ENCODE measurements at places on chromosomes 16 and 17. TPM values are rescaled to one million over a fixed set of nuclear protein-coding genes. Genes with fewer than 3 reads are reported as not detected.

Gene ITGB3
- 21.0 TPM for total RNA-seq

DNA sequence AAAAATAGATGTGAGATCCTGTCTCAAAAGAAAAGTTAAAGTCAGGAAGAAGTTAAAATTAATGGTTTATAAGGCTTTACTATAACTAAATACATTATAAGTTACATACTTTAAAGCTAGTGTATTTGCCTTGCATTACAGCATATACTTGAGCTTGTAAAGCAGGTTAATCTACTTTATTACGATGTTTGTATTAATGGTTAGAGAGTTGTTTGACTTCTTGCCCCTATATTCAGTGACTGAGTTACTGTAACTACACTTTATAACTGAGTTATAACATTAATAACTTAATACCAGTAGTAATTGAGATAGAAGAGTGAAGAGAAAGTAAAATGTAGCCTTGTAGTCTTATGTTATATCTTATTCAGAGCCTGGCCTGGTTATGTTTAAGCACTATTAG, 22.9 kb downstream of the CLTC start:
- H3K27ac ChIP-seq: no peak overlapping the region
- H3K4me1 ChIP-seq: peaks cover 40% of the 10 kb centered on the region
- H3K27me3 ChIP-seq: no peaks in the 10 kb centered on the region
- H3K36me3 ChIP-seq: peaks cover 34% of the 10 kb centered on the region
- DNase-seq: peak; percentile 57
- H3K4me3 ChIP-seq: no peak overlapping the region

Gene HLF
- total RNA-seq: 12.9 TPM

Gene VAMP2
- 44.3 TPM for total RNA-seq

- H3K36me3 ChIP-seq: no peaks in the 10 kb centered on the region
- no peak for DNase-seq
- no peaks in the 10 kb centered on the region for H3K27me3 ChIP-seq
- H3K4me1 ChIP-seq: no peaks in the 10 kb centered on the region
Observed at GRCh38 chr16:48850097-48850770, 240.3 kb upstream of the N4BP1 start.

DNA sequence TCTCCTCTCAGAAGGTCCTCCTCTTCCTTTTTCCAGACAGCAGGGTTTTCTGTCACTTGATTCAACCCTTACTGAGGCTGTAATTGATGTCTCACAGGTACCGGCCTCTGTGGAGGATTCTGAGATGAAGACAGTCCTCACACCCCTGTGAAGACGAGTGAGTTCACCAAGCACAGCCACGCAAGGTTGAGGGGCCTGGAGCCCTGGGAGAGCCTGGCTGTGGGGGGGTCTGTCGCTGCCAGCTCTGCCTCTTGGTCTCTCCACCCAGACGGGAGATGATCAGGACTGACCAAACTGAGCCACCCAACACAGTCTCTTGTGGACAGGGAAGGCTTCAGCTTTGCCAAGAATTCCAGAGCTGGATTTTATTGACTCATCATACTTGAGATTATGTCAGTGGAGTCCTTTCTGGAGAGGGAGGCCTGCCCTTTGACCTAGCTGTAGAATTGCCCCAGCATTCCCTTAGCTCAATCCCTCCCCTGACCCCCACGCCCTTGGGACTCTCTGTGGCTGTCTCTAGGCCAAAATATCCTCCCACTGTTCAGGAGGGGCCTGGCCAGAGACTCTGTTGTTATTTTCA, 51.1 kb upstream of the CRHR1 start:
- H3K4me3 ChIP-seq: no peak overlapping the region
- no peak overlapping the region for H3K27ac ChIP-seq
- H3K4me1 ChIP-seq: no peaks in the 10 kb centered on the region
- H3K36me3 ChIP-seq: no peaks in the 10 kb centered on the region

DNA sequence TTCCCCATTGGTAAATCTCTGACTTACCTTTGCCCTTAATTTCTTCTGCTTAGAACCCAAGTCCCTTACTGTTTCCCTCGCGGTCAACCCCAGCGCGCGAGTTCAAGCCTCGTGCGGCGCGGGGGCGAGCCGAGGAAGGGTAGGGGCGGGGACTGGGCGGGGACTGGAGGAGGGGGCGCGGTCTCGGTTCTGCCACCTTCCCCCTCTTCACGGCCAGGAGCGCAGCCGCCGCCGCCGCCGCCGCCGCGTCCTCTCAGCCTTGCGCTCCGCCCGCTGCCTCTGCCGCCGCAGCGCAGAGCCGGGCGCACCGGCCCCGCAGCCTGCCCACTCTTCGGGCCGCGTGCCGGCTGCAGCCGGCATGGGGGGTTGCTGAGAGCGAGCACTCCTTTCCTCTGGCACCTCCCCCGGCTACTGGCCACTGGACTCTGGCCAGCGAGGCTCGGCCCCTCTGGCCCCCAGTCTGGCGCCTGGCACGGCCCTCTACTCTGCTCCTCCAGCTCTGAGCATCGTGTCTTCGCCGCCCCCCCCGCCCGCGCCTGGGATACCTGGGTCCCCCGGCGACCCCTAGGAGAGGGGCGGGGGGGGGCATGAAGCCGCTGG, at the start of gene RAPGEFL1:
Gene RAPGEFL1 (plus strand): TSS at position 196 of the 600 bp plus-strand sequence. CDS start 392 bp downstream, at position 588.
- peaks cover 57% of the 10 kb centered on the region for H3K4me1 ChIP-seq
- peak within 1 kb of the TSS; percentile 58 for H3K4me3 ChIP-seq
- peak; percentile 87 for DNase-seq

Gene ABCC11
- not detected for total RNA-seq

DNA sequence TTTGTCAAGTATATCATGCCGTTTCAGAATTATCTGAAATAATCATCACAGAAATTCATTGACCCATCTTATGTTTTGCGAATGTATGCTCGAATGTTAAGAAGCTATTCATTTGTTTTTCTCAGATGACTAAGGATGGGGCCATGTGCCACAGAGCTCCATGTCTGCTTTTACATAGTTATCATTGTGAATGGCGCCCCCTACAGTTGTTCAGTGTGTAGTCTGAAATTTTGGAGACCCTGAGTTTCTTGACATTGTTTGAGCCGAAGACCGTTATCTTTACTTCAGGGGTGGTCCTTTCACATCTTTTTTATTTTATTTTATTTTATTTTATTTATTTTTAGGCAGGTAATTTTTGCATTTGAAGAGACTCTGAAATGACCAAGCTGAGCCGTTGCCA, 972.0 kb upstream of the RBFOX1 start:
- H3K27me3 ChIP-seq: no peaks in the 10 kb centered on the region
- no peak overlapping the region for H3K4me3 ChIP-seq
- H3K36me3 ChIP-seq: no peaks in the 10 kb centered on the region
- no peak for DNase-seq

DNA sequence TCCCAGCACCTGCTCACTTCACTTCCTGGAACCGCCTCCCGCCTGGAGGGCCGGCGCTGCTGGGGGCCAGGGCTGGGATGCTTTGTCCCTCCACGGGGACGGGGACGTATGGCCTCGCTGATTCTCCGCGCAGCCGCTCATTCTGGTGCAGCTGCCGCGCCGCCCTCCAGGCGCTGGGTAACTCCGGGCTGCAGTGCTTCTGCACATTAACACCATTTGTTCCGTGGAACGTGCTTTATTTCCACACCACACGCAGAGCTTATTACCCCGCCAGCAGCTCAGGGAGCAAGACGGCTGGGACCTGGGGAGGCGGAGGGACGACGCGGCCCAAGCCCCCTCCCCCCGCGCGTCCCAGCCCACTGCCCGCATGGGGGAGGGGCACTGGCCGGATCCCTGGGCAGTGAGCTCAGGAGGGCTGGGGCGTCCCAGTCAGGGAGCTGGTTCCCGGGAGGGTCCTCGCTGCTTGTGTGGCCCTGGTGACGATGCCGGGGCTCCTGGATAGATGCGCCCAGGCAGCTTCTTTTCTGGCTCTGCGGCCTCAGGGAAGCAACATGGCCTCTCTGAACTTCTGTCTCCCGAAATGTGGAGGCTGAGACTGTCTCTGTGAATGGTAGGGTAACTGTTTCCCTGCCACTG, 45.4 kb upstream of the ACSF3 start:
- no peak overlapping the region for H3K4me3 ChIP-seq
- H3K4me1 ChIP-seq: peaks cover 19% of the 10 kb centered on the region
- DNase-seq: no peak
- H3K27me3 ChIP-seq: peaks cover 88% of the 10 kb centered on the region
- H3K36me3 ChIP-seq: no peaks in the 10 kb centered on the region

Gene SYCE1L
- total RNA-seq: not detected

DNA sequence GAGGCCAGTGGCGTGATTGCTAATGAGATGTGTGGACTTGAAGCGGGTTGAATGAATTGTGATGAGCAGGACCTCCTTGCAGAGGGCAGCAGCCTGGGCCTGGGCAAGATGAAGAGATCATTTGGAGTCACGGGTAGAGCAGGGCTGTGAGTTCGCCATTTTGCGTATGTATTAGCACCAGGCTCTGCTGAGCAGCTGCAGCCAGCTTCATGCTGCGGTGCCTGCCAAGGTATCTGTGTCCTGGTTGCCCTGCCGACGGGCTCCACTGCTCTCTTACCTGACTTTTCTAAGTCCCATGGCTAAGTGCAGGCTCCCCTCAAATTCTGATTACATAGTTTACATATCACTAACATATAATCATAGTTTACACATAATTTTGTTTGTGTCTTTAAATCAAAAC, 295.7 kb downstream of the SNX29 start:
- no peak for DNase-seq
- H3K27me3 ChIP-seq: no peaks in the 10 kb centered on the region
- no peaks in the 10 kb centered on the region for H3K4me1 ChIP-seq
- H3K27ac ChIP-seq: no peak overlapping the region

Gene MBTD1
- 46.0 TPM for total RNA-seq

Gene MILR1
- total RNA-seq: not detected

- H3K4me3 ChIP-seq: peak overlapping the region; percentile 39
- peak; percentile 97 for DNase-seq
- no peaks in the 10 kb centered on the region for H3K27me3 ChIP-seq
- H3K4me1 ChIP-seq: peaks cover 22% of the 10 kb centered on the region
Observed at GRCh38 chr17:16584273-16584995, 15.4 kb upstream of the ZNF287 start.

DNA sequence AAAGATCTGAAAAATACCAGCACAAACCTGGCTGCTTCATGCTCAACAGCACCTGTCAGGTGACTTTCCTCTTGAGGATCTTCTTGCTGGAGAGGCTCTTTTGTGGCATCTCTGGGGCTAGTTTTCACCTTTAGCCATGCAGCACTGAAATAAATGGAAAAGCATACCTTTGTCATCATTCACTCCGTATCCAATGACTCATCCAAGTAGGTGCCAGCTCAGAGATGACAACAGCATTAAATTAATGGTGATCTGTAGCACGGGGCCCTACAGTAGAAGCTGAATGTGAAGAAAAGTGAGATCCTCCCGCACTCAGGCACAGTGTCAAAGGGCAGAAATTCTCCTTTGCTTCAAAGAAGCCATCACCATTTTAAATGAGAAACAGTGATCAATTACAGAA, 32.2 kb downstream of the KIAA0753 start:
- no peak overlapping the region for H3K27ac ChIP-seq
- H3K27me3 ChIP-seq: no peaks in the 10 kb centered on the region
- H3K36me3 ChIP-seq: peaks cover 86% of the 10 kb centered on the region
- DNase-seq: no peak

GRCh38 chr17:38550661-38551060, 55.1 kb downstream of the SRCIN1 start:
- H3K27ac ChIP-seq: no peak overlapping the region
- DNase-seq: peak; percentile 74
- peaks cover 7% of the 10 kb centered on the region for H3K4me1 ChIP-seq
- no peak overlapping the region for H3K4me3 ChIP-seq
- no peaks in the 10 kb centered on the region for H3K36me3 ChIP-seq

Gene C17orf107
- not detected for total RNA-seq

DNA sequence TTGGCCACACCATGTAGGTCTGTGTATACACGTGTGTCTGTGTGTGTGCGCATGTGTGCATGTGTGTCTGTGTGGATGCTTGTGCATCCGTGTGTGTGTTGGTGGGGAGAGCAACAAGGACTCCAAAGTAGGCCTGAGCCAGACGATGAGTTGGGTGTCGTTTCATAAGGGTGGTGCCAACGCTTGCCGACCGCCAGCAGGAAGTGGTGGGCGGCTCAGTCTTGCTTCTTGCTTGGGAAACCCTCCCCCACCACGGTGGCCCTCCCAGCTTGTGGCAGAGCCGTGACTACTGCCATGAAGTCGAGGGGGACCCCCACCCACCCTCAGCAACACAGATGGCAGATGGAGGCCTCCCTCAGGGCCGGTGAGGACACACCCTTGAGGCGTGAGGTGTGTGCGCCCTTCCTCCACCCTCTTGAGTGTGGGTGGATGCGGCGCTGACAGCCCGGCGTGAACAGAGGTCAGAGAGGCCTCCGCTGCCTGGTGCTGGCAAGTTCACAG, 17.5 kb downstream of the SBK1 start:
- no peaks in the 10 kb centered on the region for H3K4me1 ChIP-seq
- no peak overlapping the region for H3K4me3 ChIP-seq
- no peaks in the 10 kb centered on the region for H3K36me3 ChIP-seq
- no peak overlapping the region for H3K27ac ChIP-seq

Gene ZNF174
- 21.7 TPM for total RNA-seq

DNA sequence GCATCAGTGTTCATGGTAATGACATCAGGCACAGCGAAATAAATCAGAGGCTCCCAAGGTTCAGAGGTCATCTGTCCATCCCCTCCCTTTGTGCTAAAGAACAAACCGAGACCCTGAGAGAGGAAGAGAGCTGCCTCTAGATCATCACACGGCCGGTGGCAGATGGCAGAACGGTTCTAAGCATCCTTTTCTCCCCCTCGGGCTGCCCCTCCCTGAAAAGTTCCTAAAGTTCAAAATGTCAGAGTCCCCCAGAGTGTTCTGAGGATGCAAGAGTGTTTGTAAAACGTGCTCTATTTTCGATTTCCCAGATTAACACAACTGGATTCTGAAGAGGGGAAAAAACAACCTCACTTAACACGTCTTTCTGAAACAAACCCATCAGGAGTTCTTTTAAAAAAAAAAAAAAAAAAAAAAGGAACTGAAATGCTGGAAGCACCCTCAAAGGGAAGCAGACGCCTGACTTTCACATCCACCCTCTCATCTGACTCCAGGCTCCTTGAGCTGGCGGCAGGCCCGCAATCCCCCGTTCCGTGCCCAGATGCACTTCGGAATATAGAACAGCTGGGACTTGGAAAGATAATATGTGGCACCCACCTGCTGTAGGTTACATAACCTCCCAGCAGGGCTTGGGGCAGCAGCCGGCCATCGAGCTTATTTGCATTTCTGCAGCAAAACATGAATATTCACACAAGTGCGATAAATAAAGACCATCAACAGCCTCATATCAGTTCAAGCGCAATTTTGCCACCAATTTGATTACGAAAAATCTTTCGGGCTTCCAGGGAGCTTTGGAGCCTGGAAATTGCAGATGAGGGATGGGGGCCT, 115.5 kb upstream of the SMURF2 start:
- H3K4me3 ChIP-seq: peak overlapping the region; percentile 39
- no peak for DNase-seq
- H3K27ac ChIP-seq: peak overlapping the region; percentile 16
- H3K36me3 ChIP-seq: no peaks in the 10 kb centered on the region
- peaks cover 11% of the 10 kb centered on the region for H3K27me3 ChIP-seq
- peaks cover 79% of the 10 kb centered on the region for H3K4me1 ChIP-seq

DNA sequence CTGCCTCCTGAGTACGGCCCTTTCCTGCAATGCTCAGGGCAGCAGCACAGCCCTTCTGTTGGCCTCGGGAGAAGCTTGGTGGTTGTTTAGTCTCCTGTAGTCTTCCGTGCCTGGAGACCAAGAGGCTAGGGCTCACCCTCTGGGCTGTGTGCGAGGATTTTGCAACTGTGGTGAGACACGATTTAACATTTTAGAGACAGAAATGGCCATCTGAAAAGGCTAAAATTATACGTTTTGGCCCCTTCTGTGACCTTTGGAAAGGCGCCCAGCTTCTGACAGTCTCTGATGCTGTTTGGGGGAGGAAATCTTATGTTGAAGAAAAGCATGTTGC, 33.1 kb downstream of the FOXL1 start:
- H3K27me3 ChIP-seq: no peaks in the 10 kb centered on the region
- no peak overlapping the region for H3K27ac ChIP-seq
- DNase-seq: no peak
- no peak overlapping the region for H3K4me3 ChIP-seq
- no peaks in the 10 kb centered on the region for H3K4me1 ChIP-seq
- H3K36me3 ChIP-seq: no peaks in the 10 kb centered on the region
